NCI-H187 treated with DMSO at 0.1 percent for 48 hours (cell line): ENCODE measurements at places on chromosomes 7 and 10.

- no peak for DNase-seq
Observed at GRCh38 chr10:11810313-11810766, 12.8 kb upstream of the PROSER2 start.

DNA sequence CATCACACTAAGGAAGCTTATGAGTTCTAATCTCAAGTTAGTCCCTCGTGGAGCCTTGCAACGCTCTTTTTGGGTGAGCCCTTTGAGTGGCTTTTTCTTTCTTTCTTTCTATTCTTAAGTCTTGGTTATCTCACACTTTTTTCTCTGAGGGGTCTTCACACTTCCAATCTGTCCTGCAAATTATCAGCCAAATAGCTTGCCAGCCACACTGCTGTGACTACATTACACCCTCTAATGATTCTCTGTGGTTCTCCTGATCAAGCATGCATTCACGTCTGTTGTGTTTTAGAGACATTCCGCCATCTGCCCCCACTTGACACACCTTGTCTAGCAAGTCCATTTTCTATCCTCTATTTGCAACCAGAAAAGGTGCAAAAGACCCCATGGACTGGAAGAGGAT is 340.2 kb downstream of the THSD7A start:
- DNase-seq: no peak

GRCh38 chr7:112538726-112539255 is 58.0 kb downstream of the LSMEM1 start:
- DNase-seq: no peak

DNA sequence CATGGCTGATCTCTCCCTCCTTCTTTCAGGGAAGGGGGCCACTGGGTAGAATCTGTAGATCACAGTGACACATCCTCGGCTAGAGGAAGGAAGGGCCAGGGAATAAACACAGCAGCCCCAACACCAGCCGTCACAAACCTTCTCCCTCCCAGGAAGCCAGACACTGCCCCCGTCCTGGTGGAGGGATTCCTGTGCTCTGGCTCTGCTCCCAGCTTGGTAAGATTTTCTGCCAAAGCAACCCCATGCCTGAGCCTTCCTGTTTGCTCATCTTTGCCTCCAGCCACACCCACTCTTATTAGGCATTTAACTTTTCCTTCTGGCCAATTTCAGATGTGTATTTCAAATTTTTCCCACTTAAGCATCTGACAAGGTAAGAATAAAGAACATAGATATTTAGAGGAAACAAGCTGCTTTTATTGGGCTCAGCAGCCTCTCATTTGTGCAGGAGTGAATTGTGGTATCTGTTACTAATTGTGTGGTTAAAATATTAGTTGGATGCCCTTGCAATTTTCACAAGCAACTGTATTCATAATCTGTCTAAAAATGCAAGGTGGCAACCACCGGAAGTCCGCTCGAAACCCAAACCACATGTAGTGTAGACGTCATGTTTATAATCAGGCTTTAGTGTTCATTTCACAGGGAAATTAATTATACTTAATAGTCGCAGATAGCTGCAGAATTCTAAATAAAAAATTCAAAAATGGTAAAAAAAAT is 13.2 kb upstream of the NPS start:
- DNase-seq: no peak

DNA sequence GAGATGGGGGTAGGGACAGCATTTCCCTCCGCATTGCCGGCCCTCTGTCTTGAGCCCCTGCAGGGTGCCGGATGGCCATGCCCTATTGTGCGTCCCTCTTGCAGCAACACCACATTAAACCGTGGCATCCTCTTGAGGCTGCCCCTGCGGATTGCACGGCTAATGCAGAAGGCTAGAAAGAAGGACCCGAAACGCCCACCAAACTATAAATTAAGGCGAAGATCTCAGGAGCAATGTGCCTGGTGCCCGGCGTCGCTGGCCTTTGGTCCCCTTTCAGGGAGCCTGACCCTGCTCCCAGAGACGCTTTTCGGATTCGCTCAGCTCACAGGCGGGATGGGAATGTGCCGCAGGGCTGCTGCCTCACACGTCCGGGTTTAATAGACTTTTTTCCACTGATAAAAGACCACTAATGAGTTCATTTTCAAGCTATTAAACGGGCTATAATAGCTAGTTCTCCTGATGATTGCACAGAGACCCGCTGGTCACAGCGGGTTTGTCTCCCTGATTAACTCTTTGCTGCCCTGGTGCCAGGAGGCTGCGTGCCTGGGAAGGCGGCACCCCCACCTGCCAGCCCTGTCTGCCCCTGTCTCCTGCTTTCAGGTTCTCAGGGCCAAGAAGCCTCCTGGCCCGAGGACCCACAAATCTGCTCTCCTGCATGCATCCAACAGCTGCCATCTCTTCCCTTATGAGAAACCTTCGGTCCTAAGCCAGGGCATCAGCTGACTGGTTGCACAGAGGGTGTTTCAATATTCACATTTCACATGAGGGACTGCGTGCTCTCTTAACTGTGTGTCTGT is 128.3 kb downstream of the ADARB2 start:
- no peak for DNase-seq

DNA sequence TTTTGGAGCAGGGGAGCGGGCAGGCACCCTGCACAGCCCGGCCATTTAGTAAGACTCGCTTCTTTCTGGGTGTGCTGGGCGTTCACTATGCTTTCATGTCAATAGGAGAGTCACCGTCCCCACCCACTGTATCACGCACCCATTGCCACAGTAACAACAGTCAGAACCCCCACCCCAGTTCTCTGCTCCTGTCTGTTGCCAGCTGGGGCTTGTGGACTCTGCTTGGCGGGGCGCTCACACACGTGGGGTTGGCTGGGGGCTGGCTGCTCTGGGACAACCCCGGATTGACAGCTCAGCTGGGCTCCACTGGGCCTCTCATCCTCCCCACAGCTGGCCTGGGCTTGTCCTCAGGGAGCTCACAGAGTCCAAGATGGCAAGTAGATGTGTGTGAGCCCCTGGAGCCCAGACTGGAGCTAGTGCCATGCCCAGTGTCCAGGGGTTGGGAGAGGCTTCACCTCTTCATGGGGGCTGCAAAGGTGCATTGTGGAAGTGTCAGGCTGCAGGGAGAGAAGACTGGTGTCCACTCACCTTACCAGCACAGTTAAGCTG is 59.6 kb downstream of the GLRX3 start:
- DNase-seq: no peak

DNA sequence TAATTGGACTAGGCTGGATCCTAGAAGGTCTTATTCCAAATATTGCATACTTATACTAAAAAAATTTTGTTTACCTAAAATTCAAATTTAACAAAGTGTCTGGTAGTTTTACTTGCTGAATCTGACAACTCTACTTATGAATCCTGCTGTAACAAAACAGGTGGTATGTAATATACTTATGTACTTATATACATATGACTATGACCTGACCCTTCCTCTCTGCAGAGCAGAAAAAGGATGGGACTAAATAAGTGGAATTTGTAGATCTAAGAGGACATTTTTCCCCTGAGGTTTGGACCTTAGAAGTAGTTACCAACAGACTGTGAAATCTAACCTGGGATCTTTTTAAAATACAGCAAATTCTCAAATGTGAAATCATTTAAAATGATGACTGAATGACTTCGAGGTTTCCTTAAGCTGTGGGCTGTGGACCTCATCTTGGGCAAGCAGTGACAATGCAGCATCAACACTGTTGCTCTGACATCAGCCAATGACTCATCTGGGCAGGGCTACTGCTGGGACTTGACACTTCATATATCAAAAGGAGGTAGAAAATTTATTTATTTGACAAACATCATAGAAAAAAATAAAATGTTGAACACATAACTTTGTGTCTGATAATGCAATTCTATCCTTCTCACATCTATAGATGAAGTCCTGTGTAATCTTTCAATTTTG is 73.6 kb downstream of the RELN start:
- no peak for DNase-seq

- no peak for DNase-seq
Observed at GRCh38 chr7:93171606-93172226, 23.5 kb upstream of the SAMD9L start.

DNA sequence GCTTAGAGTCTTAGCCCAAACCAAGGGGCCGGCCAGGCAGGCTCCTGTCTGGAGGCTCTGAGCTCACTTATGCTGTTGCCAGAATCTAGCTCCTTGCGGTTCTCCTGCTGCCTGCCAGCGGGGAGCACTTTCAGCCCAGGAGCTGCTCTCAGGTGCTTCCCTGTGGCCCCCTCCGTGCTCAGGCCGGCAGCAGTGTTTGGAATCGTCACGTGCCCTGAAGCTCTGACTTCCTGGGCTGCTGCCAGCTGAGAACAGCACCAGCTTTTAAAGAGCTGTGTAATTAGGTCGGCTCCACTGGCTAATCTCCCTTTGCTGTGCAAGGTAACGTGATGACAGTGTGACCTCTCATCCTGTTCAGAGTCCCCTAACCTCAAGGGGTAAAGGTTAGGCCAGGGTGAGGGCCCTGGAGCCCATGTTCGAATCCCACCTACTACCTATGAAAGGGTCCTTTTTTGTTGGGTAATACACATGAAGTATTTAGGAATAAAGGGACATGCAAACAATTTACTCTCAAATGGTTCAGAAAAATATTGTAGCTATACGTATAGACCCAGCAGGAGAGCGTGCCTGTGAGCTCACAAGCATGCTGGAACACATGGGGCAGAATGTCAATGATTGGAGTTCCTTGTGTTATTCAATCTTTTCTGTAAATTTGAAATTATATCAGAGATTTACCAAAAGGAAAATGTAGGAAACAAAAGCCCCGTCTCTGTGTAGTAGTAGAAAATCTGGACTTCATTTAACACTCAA is 16.6 kb downstream of the ZNF862 start:
- peak; percentile 75 for DNase-seq

- no peak for DNase-seq
Observed at GRCh38 chr10:132981746-132982145, 39.4 kb upstream of the CFAP46 start.

DNA sequence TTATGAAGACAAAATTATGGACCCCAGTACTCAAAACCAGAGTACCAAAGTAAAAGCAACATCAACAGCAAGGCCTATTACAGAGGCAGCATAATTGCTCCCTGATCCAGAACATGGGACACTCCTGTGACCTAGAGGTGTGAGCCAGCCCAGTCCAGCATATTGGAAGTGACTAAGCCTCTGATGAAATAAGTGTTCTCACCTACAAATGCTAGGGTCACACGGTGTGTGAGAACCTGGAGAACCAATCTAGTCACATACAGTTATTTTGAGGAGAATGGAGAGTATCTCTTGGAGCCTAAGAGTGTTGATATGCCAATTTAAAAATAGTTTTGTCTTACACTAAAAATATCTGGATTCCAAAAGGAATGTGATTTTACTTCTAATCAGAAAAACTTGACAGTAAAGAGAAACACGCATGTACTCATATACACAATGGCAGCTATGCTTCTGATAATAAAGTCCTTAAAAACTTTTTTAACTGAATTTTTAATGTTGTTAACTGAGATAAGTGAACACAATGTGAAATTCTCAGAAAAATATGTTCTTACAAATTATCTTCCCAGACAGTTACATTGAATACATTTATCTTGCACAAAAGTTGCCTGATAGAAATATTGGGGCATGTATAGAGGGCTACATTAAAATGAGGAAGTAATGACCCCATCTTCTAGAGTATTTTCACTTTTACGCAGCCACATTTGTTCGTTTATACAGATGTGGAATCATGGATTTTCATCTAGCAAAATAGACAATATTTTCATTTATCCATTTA is 56.8 kb upstream of the CD36 start:
- no peak for DNase-seq

DNA sequence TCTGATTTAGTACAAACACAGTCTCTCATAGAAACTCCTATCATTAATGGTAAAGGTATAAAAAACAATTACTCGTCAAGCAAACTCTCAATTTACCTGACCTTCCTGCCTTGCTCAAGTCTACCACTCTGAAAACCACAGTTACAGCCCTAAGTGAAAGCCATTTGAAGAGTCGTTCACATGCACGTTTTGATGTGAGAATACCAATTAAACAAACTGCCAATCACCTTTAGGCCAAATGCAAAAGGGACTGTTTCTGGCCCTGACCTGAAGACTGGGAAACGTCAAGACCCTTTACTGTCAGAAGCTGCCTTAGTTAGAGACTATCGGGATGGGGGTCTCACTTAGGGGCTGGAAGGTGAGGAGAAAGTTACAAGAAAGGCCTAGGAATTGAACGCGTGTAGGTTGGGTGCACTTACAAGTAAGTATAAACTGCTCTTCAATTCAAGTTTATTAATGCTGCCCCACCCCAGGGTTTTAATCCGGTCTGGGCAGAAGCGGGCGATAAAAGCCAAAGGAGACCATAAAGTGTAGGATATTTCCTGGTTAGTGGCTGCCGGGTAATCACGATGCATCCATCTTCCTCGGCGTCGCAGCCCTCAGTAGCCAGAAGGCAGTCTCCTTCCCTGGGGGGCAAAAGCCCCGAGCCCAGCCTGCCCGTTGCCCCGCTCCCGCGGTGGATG is 935 bp downstream of the TM9SF3 start:
- DNase-seq: no peak

GRCh38 chr10:31961277-31962074 is 32.8 kb upstream of the ARHGAP12 start:
- DNase-seq: no peak

DNA sequence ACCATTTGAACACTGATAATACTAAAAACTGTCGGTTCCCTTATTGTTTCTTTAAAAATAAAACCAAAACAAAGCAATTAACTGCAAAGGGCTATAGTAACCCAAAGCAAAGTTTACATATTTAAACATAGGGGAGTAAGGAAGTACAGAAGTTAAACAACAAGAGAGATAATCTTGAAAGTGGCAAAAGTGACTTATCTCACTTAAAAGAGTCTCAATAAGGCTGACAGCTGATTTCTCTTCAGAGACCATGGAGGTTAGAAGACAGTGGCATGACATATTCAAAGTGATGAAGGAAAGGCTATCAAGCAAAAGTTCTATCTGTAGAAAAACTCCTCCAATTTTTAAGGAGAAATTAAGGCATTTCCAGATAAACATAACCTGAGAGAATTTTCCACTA is 233.5 kb upstream of the HDAC9 start:
- DNase-seq: no peak

DNA sequence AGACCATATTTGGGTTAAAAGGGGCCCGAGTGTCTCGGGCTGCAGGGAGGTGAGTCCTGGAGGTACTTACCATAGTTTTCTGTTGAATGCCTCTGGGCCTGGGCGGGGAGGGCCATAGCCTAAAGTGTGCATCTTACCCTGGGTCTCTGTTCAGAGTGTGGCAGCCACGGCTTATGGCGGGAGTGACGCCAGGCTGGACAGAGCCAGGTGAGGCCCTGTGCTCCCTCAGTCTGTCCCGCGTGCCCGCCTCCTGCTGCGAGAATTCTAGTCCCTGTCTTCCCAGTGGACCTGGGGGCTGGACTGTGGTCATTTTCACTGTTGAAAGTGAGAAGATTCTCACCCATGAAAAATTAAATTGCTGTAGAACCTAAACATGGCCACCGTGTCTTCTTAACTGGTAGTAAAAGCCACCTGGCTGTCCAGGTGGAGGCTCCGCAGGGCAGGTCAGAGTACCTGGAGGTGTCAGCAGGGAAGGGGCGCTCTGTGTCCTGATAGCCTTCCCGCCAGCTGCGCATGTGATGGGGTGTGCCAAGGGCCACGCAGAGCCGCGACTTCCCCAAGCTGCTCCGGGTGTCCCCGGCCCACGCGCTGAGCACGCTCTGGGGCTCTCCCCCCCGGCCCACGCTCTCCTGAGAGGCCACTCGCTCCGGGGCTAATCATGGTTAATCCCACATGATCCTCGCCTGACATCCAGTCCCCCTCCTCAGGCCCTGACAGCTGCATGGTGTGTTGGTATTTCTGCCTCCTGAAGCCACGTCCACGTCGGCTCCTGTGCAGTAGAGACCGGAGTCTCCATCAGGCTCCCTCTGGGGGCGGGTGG is 20.3 kb downstream of the INPP5A start:
- DNase-seq: no peak

GRCh38 chr10:43353495-43354329 is 17.7 kb upstream of the FXYD4 start:
- no peak for DNase-seq
